Activated T-cell treated with anti-CD3 and anti-CD28 coated beads, Interleukin-2, amount 50 U/mL, for 24 hours (primary cell): ENCODE measurements at places on chromosomes 7 and 10.

- H3K36me3 ChIP-seq, result no peaks in the 10 kb centered on the region
- peak overlapping the region; percentile 88 for H3K27ac ChIP-seq
- DNase-seq, result peak; percentile 82
- H3K4me1 ChIP-seq, result peaks cover 39% of the 10 kb centered on the region
- H3K4me3 ChIP-seq, result peak overlapping the region; percentile 12
- no peaks in the 10 kb centered on the region for H3K27me3 ChIP-seq
These were observed 81.6 kb downstream of the PRKAG2 start for GRCh38 chr7:151795168-151795811.

DNA sequence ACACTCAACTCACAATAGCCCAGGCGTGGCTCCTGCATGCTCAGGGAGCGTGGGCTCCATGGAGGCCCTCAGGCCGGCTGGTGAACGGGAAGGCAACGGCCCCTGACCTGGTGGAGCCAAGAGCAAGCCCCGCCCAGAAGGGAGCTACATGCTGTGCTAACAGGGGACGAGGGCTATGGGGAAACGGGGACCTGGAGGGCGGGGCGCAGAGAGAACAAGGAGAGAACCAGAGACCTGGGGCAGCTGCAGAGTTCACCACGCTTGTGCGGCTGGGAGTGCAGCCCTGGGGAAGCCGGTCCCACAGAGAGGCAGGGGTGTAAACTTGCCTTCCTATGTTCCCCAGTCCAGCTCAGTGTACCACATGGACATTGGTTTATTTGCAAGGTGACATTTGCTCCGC lies 69.2 kb upstream of the PPP2R2D start:
- no peaks in the 10 kb centered on the region for H3K4me1 ChIP-seq
- H3K4me3 ChIP-seq, result no peak overlapping the region
- no peak overlapping the region for H3K27ac ChIP-seq
- DNase-seq, result no peak
- H3K36me3 ChIP-seq, result no peaks in the 10 kb centered on the region
- H3K27me3 ChIP-seq, result peaks cover 27% of the 10 kb centered on the region

GRCh38 chr10:73786512-73786885 lies 1.1 kb downstream of the ZSWIM8 start:
- H3K4me1 ChIP-seq, result peaks cover 43% of the 10 kb centered on the region
- H3K4me3 ChIP-seq, result peak overlapping the region; percentile 98
- no peaks in the 10 kb centered on the region for H3K27me3 ChIP-seq
- peaks cover 69% of the 10 kb centered on the region for H3K36me3 ChIP-seq
- no peak for DNase-seq

DNA sequence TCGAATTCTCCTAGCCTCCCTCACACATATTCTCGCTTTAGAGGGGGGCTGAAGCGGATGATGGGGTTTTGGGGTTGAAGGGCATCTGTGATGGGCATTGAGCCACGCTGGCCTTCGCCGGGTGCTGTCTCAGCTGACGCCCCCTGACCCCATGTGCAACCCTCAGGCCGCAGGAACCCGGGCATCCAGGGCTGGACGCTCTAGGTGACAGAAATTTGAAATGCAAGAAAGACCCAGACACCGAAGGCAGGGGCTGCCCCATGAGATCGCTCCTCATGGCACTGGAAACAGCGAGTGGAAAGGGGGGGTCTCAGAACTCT lies 664 bp upstream of the C10orf88 start:
- H3K4me1 ChIP-seq, result peaks cover 36% of the 10 kb centered on the region
- peak overlapping the region; percentile 89 for H3K4me3 ChIP-seq
- H3K27me3 ChIP-seq, result no peaks in the 10 kb centered on the region
- H3K36me3 ChIP-seq, result peaks cover 33% of the 10 kb centered on the region

DNA sequence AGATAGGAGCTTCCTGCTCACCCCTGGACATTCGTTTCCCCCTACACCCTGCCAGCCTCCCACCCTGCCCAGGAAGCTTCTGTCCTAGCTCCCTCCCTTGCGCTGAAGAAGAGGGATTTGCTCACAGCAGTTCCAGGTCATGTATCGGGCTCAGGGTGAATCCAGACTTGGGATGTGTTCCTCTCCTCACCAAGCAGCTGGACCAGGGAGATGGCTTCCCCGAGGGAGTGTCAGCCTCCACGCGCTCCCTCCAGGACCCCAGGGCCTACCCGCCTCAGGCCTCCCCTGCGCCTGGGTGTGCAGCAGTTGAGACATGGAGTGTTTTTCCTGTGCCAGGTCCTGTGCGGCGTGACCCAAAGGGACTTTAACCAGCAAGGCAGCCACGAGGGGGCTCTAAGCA lies 435.6 kb upstream of the FOXK1 start:
- no peak overlapping the region for H3K27ac ChIP-seq
- no peaks in the 10 kb centered on the region for H3K27me3 ChIP-seq
- no peak for DNase-seq
- no peaks in the 10 kb centered on the region for H3K4me1 ChIP-seq
- no peaks in the 10 kb centered on the region for H3K36me3 ChIP-seq
